Stimulated activated CD8-positive, alpha-beta memory T cell treated with anti-CD3 and anti-CD28 coated beads, Interleukin-15, amount 100 ng/mL, for 4 hours (primary cell): ENCODE measurements at places on chromosomes 4 and X.
A peak's percentile ranks its signal among the peaks of the same experiment; 100 is the strongest.

- DNase-seq, result no peak
Measured at GRCh38 chrX:102018208-102018607, 86.4 kb upstream of the ZMAT1 start.

DNA sequence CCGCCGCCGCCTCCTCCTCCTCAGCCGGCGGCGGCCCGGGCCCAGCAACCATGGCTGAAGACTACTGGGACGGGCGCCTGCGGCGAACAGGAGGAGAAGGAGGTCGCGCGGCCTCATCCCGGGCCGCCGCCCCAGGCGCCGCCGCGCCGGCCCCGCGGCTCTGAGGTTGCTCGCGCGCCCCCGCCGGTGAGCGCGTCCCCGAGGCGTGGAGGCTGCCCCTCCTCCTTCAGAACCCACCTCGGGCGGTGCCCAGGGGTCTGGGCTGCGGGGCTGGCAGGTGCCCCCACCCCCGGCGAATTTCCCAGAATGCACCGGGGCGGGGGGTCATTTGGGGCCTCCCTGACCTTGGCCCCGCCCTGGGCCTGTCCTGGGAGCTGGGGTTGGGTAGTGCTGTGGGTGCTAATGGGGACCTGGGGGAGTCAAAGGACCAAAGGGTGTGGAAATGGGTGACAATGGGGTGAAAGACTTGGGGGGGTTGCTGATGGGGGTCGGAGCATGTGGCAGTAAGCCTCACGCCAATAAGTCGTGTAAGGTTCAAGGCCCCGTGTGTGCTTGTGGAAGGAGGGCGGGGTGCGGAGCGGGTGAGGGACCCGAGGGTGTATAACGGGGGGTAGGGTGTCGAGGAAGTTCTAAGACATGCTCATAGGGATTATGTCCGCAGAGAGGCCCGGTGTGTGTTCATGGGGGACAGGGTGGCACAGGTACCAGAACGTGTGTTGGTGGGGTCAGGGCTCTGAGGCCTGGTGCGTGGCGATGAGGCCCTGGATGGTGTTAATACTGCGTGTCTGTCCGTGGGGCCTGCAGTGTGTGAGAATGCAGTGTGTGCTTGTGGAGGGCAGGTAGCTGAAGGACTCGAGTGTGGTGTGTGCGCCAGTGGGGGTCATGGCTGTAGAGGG lies 687 bp downstream of the CDK16 start:
- peak; percentile 1 for DNase-seq

GRCh38 chr4:7487502-7487901 lies 52.8 kb upstream of the PSAPL1 start:
- no peak for DNase-seq

- no peak for DNase-seq
Measured at GRCh38 chrX:109623997-109624396, 975 bp downstream of the KCNE5 start.

- DNase-seq, result no peak
Measured at GRCh38 chr4:123050018-123050417, 127.6 kb upstream of the NUDT6 start.

- no peak for DNase-seq
Measured at GRCh38 chr4:140893939-140894338, 137.8 kb upstream of the TBC1D9 start.

- DNase-seq, result no peak
Measured at GRCh38 chrX:78946178-78946931, 1.2 kb downstream of the P2RY10 start.

DNA sequence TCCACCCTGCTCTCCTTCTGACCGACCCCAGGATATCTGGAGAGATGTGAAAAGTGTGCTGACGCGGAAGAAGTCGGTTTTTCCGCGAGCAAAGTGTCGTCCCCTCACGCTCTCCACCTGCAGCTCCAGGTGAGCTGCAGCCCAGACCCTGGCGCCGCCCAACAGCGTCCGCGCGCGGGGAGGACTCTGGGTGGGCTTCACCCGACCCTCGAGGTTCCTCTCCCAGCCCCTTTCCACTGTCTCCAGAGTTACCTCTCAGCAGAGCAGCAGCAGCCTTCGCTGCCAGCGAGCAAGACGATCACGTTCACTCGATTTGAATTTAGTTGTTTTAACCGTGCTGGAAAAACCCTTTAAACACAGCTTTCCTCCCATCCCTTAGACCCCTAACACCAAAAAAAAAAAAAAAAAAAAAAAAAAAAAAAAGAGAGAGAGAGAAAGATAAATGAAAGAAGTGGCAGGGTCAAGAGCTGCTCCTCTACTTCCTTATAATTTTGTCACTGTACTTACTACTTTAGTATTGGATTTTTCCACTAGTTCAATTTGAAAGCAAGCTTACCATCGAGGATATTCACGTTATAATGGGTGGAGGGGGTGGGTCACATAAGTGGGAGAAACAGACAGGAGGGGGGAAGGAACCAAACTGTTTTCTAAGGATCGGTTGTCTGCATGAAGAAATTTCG lies 758 bp upstream of the NR3C2 start:
- no peak for DNase-seq

DNA sequence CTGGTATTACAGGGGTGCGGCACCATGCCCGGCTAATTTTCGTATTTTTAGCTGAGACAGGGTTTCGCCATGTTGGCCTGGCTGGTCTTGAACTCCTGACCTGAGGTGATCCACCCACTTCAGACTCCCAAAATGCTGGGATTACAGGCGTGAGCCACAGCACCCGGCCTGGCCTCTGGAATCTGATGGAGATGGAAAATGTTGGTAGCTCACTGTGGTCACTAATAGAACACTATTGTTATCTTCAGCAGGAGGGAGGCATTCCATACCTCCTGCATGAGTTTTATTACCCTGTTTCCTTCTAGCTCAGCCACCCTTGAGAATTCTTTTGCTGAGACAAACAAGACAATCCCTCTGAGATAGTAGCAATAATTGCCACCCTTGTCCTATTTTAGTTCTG lies 105.0 kb downstream of the SHROOM3 start:
- no peak for DNase-seq

- DNase-seq, result peak; percentile 50
Measured at GRCh38 chr4:89307446-89308160, at the start of gene GPRIN3. Gene GPRIN3, minus strand, starts transcription at chr4:89307800. Its CDS starts 57,690 bp downstream, at chr4:89250110.

DNA sequence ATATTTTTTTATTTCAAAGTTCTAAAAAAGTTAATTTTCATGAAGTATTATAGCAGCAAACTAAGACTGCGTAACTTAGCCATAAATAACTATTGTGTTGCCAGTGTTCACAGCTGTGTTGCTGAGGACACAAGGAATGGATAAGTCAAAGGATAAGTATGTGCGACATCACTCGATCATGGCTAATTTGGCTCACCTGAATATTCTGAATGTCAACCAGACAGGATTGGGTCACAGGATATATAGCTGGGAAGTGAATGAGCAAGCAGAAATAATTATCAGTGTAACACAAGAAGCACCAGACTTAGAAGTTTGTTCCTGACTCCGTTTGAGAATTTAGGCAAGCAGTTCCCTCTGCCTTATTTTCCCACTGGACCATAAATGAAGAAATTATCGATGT lies 33.9 kb downstream of the PRDM8 start:
- no peak for DNase-seq

- DNase-seq, result no peak
Measured at GRCh38 chr4:179582164-179582905, 2140.1 kb upstream of the AGA start.

- DNase-seq, result no peak
Measured at GRCh38 chrX:10636337-10636736, 16.0 kb upstream of the MID1 start.

DNA sequence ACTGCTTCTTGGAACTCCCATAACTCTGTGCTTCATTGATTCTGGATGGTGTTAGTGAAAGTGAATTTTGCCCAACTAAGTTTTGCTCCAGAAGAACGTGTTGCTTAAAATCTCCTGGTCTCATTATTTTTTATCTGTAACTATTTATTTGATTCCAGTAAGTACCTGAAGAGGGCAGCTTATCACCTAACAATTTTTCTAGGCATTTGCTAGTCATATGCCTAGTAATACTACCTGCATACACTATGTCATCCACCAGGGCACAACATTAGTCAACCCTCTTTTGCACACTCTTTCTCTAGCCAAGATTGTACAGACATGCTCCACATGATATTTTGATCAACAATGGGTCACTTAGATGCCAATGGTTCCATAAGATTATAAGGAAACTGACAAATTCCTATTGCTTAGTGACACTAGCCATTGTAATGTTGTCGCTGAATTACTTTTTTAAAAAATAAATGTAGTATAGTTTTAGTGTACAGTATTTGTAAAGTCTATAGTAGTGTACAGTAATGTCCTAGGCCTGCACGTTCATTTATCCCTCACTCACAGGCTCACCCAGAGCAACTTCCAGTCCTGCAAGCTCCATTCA lies 499.9 kb upstream of the AADAT start:
- no peak for DNase-seq

- no peak for DNase-seq
Measured at GRCh38 chrX:101693476-101693875, 33.8 kb upstream of the ARMCX2 start.

GRCh38 chr4:71050809-71051208 lies 57.4 kb downstream of the DCK start:
- DNase-seq, result no peak

- no peak for DNase-seq
Measured at GRCh38 chrX:1734806-1735205, 119.9 kb downstream of the ASMT start.

GRCh38 chr4:17163156-17163771 lies 264.8 kb upstream of the LDB2 start:
- DNase-seq, result no peak

GRCh38 chr4:38752372-38752940 lies 30.3 kb downstream of the TLR10 start:
- DNase-seq, result no peak

- DNase-seq, result no peak
Measured at GRCh38 chr4:140906993-140907962, 151.1 kb upstream of the TBC1D9 start.

DNA sequence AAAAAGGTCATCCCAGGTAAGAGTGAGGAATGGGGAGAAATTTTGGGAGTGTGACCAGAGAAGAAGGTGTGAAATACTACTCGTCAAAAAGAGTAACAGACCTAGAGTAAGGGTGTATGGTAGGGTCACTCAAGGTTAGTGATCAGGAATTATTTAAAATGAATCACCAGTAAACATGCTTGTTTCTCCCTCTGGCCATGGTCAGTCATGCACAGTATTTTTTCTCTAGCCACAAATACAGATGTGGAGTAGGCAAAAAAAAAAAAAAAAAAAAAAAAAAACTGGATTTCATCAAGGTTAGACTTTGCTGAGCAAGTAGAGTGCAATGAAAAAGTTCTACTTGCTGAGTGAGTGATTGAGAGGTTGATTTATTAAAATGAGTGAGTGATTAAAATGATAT lies 34.2 kb upstream of the SLIT2 start:
- no peak for DNase-seq

DNA sequence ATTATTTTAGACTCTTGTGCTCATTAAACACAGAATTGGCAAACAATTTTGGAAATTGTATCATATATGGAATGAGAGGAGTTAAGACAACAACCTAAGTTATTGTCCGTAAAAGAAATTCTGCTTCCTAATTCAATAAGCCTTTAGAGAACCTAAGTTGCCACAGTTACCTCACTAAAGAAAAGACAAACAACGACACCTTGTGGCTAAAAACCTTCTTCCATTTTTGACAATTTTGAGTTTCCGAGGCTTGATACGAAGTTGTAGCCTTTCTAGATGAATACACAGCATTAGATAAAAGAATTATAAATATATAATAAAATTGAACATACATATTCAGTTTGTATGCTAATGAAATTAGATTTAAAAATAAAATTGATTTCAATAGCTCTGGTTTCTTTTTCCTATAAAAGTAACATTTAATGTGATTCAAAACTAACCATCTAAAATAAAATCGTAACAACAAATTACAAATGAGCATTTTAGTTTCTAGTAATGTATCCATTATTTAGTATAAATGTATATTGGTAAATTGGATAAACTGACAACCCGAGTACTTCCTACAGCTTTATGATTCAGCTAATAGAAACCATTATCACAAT lies 275.1 kb downstream of the GPM6A start:
- no peak for DNase-seq

DNA sequence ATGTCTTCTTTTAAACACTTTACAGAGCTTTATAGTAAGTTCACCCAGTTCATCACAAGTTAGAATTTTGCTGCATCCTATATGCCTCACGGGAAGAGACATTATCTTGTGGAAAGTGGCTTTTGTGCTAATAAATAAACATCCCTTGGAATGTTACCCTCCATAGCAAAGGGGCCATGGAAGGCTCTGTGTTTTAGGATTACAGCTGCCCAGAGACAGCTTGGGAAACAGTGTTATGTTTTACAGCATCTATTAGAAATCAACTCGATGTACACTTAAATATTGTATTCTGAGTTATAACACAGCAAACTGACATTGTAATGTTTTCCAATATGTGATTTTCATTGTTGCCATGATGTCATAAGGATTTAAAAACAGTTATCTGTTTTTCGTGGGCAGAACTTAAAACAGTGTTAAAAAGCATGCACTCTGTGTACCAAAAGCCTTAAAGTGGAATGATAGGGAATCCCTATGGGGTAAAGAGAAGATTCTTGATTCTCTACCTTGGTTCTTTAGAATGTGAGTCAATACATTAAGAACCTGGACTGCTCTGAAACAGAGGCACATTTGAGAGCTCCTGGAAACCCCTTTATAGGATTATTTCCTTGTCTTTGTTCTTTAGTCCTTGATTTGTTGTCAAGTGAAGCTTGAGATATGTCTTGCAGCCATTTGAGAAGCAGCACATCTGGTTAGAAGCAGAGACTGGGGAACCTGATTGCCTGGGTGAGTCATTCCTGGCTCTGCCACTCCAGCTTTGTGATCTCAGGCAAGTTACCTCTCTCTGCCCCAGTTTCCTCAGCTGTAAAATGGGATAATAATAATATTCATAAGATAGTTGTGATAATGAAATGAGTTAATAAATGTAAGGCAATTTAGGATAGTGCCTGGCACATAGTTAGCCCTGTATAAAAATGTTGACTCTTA lies 41.6 kb downstream of the ARHGAP10 start:
- DNase-seq, result no peak

DNA sequence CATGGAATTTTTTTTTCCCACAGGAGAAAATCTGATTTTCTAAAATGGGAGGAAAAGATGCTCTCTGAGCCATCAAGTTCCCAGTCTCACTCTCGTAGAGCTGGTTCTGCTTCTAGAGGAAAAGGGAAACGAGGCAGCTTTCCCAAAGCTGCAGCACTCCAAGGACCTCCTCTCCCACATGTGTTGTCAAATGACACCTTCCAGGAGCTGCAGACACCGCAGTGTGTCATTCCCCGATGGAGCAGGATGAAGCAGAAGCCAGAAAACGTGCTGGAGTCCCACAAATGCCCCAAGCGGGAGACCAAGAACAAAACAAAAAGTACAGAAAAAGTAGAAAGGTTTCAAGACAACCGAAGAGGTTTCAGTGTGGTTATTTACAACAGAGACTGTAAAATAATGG lies 348.1 kb downstream of the ARHGAP10 start:
- no peak for DNase-seq

GRCh38 chr4:173526724-173527102 lies 3.3 kb downstream of the HAND2 start:
- no peak for DNase-seq

- DNase-seq, result no peak
Measured at GRCh38 chr4:146340798-146341197, 126.5 kb downstream of the REELD1 start.

DNA sequence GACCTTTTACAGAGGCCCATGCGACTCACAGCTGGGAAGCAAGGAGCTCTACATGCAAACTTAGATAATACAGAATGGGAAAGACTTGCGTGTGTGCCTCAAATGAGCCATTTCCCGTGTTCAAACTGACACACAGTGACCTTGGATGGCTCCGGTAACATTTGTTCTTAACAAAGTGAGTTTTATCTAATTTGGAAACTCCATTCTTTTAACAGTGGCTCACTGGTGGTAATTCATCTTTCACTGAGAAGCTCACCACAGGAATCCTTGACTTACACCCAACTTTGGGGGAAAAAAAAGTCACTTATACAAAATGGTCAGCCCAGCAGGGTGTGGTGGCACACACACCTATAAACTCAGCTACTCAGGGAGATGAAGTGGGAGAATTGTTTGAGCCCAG lies 190.6 kb downstream of the LDB2 start:
- DNase-seq, result no peak
